Cerebellum (tissue), 4 donors: ENCODE measurements at places on chromosomes 12 and 14. TPM values are rescaled to one million over a fixed set of nuclear protein-coding genes. Genes with fewer than 3 reads are reported as not detected.

The KRT85 gene
- not detected for total RNA-seq

The PRH1 gene
- 105 TPM for total RNA-seq

The ARMH4 gene
- total RNA-seq: 47.2 TPM

The GALNT8 gene
- 26.1 TPM for total RNA-seq

The ADAM21 gene
- 0.18 TPM for total RNA-seq

The KLHL33 gene
- 0.18 TPM for total RNA-seq

The VASH1 gene
- 35.5 TPM for total RNA-seq

The ESRRB gene
- total RNA-seq: 8.3 TPM

The IRAK3 gene
- 12.6 TPM for total RNA-seq

The SLC6A12 gene
- 11.1 TPM for total RNA-seq

The LMO3 gene
- total RNA-seq: 62.1 TPM

The ZNF891 gene
- 17.6 TPM for total RNA-seq

The CARMIL3 gene
- total RNA-seq: 34.0 TPM

The PLD4 gene
- 3.9 TPM for total RNA-seq

The FAM222A gene
- total RNA-seq: 8.4 TPM

The LRFN5 gene
- 84.1 TPM for total RNA-seq

The CACNA2D4 gene
- 0.45 TPM for total RNA-seq
